ENCODE measurements at places on chromosomes 6 and 20.

DNA sequence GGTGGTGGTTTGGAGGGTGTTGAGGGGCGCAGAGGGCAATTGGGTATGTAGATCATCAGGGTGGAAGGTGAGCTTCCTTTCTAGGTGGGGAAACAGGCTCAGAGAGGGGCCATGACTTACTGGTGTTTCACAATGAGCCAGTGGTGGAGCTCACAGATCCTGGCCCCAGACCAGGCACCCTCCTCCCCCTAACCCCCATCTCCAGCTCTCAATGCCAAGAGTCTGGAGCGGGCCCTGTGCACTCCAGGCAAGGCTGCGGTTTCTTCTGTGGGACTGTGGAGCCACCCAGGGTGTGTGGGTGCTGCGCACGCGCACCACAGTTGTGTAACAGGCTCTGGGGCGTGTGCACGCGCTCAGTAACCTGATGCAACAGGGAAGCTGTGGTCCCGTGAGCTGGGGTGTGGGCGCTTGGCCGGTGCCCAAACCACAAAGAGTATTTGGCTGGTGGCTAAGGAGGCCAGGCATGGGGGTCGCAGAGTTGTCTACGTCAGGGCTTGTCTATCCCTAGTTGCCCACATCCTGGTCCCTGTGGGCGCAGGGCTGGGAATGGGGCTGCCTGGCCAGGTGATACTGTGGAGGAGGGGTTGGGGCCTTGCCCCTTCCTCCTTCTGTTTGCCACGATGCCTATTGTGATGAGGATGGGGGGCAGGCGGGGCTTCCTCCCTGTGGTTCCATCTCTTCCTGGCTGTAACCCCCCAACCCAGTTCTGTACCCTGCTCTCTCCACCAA is 37.5 kb upstream of the MRPS18A start:
- DNase-seq = peak; percentile 76

GRCh38 chr6:168156742-168157265 is 77.8 kb upstream of the FRMD1 start:
- DNase-seq = peak; percentile 36

DNA sequence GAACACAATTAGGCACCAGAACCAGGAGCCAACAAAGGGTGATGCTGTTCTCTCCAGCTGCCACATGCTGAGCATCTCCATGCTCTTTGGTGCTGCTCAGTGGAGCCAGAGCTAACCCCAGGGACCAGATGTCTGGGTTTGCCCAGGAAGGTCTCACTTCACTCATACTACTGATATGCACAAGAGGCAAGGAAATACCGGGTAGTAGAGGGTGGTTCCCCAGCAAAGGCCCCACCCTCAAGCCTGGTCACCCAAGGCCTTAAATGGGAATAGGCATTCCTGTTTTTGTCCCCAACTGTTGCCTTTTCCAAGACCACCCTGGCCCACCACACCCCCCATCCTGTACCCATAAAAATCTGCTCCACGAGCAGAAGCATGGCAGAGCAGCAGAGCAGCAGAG is 204.5 kb upstream of the TAB2 start:
- DNase-seq = no peak

DNA sequence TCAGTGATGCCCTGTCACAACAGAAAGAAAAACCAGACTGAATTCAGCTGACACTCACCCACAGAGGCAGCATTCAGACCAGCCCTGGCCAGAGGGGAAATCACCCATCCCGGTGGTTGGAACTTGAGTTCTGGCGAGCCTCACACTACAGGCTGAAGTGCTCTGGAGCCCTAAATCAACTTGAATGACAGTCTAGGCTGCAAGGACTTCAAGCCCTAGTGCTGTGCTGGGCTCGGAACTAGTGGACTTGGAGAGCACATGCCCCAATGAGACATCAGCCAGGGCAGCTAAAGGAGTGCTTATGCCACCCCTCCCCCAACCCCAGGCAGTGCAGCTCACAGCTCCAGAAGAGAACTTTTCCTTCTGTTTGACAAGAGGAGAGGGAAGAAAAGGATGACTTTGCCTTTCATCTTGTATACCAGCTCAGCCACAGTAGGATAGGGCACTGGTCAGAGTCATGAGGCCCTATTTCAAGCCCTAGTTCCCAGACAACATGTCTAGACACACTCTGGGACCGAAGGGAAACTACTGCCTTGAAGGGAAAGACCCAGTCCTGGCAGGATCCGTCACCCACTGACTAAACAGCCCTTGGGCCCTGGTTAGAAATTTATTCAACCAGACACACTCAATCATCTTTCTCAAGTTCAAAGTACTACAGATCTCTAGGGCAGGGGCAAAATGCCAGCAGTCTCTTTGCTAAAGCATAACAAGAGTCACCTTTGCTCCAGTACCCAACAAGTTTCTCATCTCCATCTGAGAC is 43.2 kb upstream of the PNRC1 start:
- DNase-seq = no peak

- DNase-seq = no peak
These were observed 4.1 kb downstream of the CCDC170 start for GRCh38 chr6:151497905-151498304.

DNA sequence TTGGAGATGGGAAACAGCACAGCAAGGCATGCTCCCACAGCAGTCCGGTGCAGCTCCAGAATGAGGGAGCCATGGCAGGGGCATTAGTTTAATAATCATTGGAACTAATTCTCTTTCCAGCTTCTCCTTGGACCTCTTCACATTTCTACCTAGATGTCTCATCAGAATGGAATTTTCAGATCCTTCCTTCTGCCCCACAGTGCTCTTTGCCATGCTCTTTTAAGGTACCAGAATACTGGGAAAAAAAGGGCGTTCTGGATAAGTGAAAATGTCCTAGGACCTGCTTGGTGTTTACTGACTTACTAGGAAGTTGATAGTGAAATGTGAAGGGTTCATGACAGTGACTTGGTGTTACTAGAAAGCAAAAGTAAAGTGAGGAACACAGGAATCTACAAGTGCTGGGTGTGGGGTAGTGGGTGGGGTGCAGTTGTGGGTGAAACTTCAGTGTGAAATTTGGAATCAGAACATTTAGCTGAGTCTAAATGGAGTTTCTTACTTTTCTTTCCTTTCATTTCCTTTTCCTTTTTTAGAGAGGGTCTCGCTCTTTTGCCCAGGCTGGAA is 207.1 kb downstream of the ARID1B start:
- no peak for DNase-seq

- no peak for DNase-seq
These were observed 18.3 kb upstream of the PLN start for GRCh38 chr6:118529756-118530155.

- DNase-seq = peak; percentile 81
These were observed 155.1 kb upstream of the MLIP start for GRCh38 chr6:53956068-53956711.

GRCh38 chr6:32689531-32690501 is 23.4 kb upstream of the HLA-DQB1 start:
- no peak for DNase-seq

GRCh38 chr20:62736407-62737071 is 27.9 kb downstream of the NTSR1 start:
- peak; percentile 31 for DNase-seq

DNA sequence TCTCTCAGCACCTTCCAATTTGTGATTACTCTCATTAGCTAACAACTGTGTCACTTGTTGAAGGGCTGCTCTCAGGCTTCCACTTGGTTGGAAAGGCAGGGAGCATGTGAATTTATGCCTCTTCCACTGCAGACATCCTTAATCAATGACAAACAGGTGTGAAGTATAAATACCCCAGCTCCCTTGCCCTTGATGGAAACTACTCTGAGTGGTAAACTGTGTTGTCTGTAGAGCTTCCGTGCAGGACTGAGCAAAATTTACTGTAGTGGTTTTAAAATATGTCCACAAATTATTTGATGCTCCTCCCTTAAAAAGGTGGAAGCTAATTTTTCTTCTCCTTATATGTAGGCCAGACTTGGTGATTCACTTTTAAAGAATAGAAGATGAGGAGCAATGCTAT is 253.0 kb upstream of the TBX18 start:
- DNase-seq = no peak

- no peak for DNase-seq
These were observed 249.2 kb upstream of the MARCKS start for GRCh38 chr6:113607821-113608545.

DNA sequence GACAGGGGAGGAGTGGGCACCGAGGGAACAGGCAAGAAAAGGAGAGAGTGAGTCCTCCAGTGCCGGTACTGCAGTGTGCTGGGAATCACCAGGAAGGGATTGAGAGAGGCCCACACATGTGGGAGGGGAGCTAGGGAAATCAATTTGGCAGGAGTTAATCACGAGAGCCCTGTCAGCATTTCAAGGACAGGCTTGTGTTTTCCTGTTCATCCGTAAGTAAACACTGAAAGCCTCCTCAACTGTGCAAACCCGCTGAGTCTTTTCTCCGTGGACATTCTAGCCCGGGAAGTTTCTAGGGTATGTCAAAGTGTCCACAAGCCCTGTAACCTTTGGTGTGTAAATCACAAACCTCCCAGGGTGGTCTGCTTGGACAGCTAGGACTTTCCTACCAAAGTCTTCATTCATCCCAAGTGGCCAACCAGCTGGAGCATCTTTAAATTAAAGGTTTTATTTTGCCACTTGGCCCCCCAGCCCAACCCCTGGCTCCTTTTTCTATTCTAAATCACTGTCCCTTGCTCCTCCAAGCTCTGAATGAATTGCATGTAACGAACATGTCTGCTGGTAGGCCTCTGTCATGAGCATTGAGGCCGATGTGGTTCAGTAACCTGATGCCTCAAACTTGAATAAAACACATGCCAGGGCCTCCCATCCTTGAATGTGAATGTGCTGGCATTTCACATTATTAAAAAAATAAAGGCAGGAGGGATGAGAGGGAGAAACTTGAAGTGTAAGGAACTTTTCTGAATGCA is 149.1 kb downstream of the ZNF217 start:
- no peak for DNase-seq

DNA sequence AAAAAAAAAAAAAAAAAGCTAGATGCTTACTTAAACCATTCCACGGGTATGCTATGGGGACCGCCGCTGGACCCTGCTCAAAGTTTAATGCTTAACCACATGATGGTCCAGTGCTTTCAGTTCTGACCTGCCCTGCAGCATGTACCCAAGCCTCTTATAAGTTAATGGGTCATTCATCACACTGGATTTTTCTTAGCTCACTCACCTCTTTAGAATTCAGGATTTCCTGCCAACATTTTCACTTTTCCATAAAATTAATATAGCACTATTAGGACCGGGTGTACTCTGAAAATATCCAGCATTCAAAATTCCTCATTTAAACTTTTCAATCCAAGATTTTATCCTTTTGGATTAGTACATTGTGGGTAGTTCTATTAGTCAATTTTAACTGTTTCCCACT is 140.8 kb downstream of the ALDH8A1 start:
- DNase-seq = no peak

- DNase-seq = no peak
These were observed 24.2 kb upstream of the SIRPA start for GRCh38 chr20:1870792-1871550.

- no peak for DNase-seq
These were observed 27.6 kb upstream of the FRMD1 start for GRCh38 chr6:168106633-168107005.

- DNase-seq = no peak
These were observed 477.1 kb downstream of the BTBD3 start for GRCh38 chr20:12394786-12395185.

DNA sequence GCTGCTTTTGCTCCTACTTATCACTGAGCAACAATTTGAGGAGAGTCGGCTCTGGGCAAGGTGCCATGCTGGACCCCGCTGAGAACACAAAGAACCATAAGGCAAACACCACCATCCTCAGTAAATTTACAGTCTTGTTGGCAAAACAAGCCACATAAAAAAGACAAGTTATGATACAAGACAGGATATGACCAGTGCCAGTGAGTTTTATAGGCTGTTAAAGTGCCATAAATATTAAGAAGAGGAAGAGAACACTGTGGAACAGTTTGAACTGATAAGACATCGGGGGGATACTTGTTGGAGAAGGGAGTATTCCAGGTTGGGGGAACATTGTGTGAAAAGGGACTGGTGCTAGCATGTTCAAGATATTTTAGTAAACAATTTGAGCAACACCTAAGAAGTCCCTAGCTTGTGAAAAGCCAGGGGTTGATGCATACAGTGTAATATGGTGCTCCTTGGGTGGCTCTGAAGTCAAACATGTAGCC is 25.3 kb upstream of the RIPOR2 start:
- DNase-seq = no peak

DNA sequence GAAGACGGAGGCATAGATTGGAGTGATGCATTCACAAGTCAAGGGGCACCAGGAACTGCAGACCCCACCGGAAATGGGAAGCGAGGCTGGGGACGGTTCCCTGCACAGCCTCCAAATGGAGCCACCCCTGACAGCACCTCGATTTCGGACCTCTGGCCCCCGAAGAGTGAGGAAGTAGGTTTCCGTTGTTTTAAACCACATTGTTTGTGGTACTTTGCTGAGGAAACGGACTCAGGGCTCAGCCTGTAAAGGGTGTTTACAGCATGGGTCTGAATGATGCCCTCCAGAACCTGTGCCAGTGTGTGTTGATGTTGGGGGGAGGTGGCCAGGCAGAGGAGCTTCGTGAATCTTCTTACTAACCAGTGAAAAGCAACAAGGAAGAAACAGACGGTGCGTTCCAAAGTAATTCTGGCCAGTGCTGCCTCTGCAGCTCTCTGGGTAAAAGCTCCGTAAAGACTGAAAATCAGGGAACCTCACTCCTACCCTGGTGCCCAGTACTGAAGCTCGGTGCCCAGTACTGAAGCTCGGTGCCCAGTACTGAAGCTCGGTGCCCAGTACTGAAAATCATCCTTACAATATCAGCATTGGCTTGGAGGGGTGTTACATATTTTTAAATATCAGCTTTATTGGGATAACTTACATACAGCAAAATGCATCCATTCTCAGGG is 30.1 kb upstream of the CCR6 start:
- no peak for DNase-seq

- DNase-seq = no peak
These were observed 34.8 kb downstream of the ELOVL2 start for GRCh38 chr6:11009353-11009752.

DNA sequence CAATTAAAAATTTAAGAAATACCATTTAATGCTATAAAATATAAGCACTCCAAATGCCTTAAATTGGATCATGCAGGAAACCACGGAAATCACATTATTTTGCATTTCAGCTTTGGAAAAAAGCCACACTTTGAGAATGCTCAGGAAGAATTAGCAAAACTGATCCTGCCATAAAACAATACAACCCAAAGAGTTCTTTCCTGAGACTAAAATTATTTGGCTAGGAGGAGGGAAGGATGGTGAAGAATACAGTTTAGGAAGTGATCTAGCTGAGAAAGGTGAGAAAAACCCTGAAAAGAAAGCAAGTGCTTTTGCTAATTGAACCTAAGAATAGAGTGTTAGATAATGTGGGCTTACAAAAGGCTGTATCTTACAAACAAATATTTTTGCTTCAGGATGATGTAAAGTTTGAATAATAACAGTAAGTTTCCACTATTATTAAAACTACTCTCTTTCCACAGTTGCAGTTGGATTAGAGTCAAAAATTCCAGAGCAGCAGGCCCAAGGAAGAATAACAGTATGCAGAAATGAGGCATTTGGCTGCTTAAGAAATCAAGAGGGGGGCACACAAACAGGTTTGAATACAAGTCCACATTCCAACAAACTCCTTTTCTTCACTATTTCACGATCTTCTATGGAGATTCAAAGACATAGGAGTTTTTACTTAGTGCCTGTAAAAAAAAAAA is 565.4 kb downstream of the RFPL4B start:
- no peak for DNase-seq

- no peak for DNase-seq
These were observed 116.6 kb downstream of the PLCB4 start for GRCh38 chr20:9185511-9185910.

Data from left forelimb (tissue), 1 donor.